T-helper 17 cell (primary cell): ENCODE measurements at places on chromosomes 1 and 21.

- no peak for DNase-seq
Observed at GRCh38 chr1:226541631-226542622, 6.6 kb upstream of the STUM start.

- no peak for DNase-seq
Observed at GRCh38 chr21:42437786-42438185, 34.1 kb downstream of the UBASH3A start.

DNA sequence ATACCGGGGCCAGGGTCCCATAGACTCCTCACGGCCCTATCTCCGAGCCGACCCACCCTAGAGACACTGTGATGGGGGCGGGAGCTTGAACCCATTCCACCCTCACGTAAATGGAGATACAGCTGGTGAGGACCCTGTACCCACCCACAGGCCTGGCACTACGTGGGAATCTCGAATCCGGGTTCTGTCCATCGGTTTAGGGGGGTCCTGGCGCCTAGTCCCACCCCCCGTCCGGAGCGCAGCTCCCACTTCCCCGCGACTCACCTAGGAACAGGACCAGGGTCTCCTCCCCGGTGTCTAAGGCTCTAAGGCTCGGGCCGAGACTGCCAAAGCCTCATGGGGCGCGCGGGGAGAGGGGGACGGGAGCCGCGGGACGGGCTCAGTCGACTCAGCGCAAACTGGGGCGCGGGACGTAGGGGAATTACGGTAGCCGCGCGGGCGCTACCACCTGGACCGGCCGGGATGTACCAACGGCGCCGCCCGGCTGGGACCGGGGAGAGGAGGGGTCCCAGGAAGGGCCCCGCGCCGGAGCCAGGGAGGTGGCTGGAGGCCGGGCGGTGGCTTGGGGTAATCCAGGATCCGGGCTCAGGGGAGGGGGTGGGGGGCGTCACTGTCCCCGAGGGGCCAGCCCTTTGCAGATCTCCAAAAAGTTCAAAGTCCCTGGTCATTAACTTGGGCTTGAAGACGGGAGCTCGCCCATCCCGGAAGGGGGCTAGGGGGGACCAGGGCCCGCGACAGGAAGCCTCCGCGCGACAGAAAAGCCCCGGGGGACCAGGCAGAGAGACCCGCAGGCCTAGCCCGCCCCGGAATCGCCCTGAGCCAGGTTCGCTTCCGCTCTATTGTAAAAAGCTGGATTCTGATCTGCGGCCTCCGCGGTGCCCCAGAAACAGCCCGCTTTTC lies 1.0 kb downstream of the PLEKHG5 start:
- DNase-seq, result peak; percentile 27

GRCh38 chr1:42886800-42887199 lies 40.4 kb downstream of the ZNF691 start:
- no peak for DNase-seq

DNA sequence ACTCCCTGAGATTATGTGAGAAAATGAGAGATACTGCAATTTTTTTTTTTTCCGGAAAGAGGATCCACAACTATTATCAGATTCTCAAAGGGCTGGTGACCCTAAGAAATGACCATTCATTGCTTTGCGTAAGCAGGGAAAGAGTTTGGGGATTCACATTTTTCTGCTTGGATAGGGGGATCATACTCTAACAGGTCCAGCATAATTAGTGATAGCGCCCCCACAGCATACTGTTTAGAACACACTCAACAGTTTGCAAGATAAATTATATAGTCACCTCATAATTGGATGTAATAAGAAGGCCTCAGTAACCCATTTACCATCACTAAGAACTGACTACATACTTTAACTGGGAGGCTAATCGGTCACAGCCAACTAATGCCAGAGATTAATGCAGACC lies 1.9 kb downstream of the CCT3 start:
- DNase-seq, result no peak

DNA sequence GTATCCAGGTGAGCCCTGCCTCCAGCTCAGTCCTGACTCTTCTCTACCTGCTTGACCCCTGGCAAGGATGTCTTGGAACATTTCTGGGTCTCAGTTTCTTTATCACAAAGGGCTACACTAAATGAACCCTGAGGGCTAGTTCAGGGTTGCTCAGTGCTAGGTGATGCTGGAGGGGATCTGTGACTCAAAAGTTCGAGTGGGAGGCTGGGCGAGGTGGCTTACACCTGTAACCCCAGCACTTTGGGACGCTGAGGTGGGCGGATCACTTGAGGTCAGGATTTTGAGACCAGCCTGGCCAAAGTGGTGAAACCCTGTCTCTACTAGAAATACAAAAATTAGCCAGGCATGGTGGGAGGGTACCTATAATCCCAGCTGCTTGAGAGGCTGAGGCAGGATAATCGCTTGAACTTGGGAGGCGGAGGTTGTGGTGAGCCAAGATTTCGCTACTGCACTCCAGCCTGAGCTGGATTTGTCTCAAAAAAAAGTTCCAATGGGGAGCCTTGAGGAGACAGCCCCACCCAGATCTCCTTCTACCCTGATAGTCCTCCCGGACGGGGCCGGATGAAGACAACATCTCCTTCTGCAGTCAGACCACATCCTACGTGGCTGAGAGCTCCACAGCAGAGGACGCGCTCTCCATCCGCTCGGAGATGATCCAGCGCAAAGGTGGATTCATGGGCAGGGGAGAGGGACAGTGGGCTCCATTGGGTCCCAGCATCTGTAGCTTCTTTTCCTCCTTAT lies 48.9 kb downstream of the YARS1 start:
- no peak for DNase-seq

GRCh38 chr1:31507676-31508530 lies 68.4 kb upstream of the TINAGL1 start:
- DNase-seq, result no peak

- DNase-seq, result no peak
Observed at GRCh38 chr21:35208810-35209517, 159.9 kb upstream of the RUNX1 start.

DNA sequence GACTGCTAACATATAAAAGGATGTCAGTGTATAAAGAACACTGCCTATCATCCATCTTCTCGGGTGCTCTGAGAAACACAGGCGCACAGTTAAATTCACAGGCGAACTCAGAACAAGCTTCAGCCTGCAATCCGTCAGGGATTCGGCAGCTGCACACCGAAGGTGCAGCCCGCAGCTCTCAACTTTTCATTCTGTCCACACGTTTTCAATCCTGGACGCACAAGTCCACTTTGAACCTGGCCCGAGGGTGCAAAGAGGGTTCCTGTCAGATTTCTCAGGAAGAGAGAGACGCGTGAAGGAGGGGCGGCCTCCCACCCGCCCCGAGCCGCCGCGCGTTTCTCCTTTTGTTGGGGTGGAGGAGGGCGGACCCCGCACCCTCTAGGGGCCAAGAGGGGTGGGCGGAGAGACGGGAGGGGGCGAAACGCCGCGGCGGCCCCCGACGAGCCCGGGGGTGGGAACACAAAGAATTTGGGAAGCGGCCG lies 724 bp downstream of the DOCK7 start:
- DNase-seq, result no peak

DNA sequence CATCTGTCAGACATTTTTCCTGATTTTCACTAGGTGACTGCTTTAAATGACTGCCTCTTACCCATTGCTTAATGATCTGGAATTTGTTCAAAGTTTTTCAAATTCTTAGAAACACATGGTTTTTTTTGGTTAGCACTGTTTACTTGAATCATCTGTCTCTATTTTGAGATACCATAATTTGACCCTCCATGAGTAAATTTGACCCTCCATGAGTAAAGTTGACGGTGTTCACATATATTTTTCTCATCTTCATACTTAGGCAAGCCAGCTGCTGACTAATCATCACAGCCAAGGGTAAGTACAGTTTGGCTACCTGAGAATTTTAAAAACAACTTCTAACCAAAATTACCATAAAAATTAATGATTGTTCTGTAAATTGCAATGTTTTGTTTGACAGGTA lies 586.5 kb downstream of the PTBP2 start:
- no peak for DNase-seq

DNA sequence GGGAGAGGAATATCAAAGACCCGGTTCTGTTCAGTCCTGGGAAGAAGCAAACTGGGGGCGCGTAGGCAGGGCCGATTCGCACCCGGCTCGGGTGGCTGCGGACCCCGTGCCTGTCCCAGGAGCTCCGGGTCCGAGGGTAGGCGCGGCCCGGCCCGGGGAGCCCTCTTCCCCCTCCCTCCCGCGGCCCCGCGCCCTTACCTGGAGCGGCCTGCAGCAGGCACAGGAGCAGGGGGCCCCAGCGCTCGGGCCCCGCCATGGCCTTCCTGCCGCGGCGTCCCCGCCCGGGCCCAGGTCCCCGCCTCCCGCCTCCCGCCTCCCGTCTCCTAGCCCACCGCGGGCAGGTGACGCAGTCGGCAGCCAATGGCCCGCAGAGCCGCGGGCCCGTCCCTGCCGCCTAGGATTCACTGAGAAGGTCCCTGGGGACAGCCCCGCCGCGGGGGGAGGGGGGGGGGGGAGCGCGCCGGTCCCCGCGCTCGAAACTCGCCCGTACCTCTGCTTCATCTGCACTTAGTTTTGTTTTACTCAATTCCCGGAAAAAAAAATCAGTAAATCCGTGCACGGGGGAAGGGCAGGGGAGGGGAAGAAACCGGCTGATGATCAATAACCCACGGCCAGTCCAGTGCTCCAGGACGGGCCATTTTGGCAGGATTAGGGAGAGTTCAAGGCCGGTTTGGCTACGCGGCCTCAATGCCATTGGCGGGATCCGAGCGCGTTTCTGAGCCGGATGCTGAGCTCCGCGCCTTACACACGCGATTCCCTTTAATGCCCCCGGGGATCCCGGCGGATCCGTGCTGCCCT lies at the start of gene IFNLR1:
IFNLR1 (minus strand) TSS at position 297 of the 798 bp plus-strand sequence; CDS start at position 256, 41 bp downstream.
- peak; percentile 45 for DNase-seq

DNA sequence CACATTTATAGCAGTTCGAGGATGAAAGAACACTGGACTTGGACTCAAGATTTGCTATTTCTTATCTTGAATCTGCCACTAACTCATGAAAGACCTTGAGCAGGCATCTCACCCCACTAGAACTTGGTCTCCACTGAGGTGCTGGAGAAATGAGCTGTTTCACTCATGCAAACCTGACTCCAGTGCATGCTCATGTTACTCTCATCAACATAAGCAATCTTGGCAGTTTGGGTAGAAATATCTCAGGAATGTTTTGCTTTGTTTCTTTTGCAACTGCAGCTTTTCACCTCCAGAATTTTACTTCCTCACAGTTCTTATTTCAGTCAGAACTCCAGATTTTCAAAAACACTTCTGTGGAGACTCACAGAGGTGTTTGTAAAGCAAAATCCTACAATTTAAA lies 46.2 kb upstream of the DAB1 start:
- DNase-seq, result no peak

GRCh38 chr1:245953876-245954660 lies 553.0 kb downstream of the SMYD3 start:
- no peak for DNase-seq

- DNase-seq, result no peak
Observed at GRCh38 chr1:115679141-115679611, 37.4 kb downstream of the VANGL1 start.

GRCh38 chr21:29318354-29318753 lies 19.6 kb downstream of the BACH1 start:
- no peak for DNase-seq

DNA sequence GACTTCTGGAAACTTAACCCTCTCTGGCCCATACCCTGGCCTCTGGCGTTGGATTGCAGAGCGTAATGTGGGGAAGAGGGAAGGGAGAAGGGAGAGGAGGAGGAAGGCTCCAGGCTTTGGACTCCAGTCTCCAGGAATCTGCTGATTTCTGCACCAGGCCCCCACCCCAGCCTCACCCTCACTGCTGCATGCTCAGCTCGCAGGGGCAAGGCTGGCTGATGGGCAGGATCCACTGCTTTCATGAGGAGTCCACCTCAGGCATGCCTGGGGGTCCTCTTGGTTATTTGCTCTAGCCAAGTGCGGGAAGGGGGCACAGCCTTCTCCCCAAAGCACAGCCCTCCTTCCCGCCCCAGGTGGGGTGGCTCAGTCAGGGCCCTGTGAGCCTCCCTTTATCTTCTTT lies 3.7 kb downstream of the OLFML3 start:
- no peak for DNase-seq

- no peak for DNase-seq
Observed at GRCh38 chr1:98920441-98921110, 84.1 kb downstream of the PLPPR5 start.

DNA sequence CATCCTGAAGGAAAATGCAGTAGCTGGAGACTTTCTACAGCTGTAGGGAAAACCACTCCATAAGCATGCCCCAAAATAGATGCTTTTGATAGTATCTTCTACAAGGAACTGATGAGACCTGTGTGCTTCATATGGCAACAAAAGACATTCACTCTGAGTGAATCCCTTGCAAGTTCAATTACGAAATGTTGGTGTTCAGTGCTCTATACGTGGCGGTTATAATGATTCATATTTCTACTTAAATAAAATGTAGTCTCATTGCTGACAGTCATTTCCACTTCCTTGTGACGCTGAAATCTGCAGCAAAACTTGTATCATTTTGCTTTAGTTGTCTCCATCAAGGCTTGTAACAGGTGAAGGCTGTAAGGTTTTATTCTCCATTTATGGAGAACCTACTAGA lies 20.6 kb downstream of the TOR1AIP2 start:
- DNase-seq, result no peak

- DNase-seq, result no peak
Observed at GRCh38 chr1:168469690-168470089, 74.1 kb downstream of the XCL2 start.

DNA sequence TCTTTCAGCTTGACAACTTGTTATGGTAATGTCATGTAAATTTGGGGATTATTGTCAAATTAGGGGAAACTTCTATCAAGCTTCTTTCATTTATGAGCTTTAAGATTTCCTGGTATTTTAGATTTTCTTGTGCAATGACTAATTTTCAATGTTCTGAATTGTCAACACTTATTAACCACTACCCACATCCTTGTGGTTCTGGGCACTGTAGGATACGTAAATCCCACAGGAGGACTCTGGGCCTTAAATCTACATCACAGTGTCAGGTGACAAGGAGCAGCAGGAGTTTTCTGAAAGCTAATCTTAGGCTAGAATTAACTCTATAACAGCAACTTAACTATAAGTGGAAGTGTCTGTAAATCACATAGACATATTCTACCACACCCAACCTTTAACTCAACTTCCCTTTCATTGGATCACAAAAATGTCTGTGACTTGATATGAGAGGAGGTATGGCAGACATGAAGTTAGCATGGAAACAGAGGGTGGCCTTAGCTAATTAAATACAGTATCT lies 397.7 kb downstream of the HLX start:
- DNase-seq, result no peak

DNA sequence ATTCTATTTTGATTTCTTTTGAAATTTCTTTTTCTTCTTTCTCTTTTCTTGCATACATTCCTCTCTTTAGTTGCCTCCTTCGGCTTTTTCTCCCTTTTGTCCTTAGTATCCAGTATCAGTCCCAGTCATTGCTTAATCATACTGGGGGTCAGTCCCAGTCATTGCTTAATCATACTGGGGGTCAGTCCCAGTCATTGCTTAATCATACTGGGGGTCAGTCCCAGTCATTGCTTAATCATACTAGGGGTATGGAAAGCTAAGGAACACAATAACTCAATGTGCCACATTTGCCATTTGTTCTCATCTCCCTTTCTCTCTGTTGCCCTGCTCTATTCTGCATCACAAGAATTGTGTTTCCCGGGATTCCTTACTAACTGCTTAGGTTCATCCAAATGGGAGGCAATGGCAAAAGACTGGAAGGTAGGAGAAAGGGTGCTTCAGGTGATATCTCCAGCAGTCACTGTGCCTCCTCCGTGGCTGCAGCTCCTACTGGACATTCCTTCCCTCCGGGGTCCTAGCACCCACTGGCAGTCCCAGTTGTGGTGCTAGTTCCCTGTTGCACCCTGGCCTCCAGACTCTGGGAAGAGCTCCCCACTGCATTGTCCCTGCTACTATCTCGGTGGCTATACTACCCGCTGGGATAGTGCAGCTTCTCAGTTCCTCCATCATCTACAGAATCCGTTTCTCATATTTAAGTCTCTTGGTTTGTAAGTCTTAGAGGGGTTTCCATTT lies 32.6 kb upstream of the LAMC1 start:
- DNase-seq, result no peak
